ENCODE measurements at places on chromosomes 16 and 17.

- DNase-seq, result peak; percentile 62
Measured at GRCh38 chr16:81863630-81864352, 84.7 kb downstream of the PLCG2 start.

GRCh38 chr16:84548971-84549844 is 44.7 kb upstream of the MEAK7 start:
- DNase-seq, result no peak

DNA sequence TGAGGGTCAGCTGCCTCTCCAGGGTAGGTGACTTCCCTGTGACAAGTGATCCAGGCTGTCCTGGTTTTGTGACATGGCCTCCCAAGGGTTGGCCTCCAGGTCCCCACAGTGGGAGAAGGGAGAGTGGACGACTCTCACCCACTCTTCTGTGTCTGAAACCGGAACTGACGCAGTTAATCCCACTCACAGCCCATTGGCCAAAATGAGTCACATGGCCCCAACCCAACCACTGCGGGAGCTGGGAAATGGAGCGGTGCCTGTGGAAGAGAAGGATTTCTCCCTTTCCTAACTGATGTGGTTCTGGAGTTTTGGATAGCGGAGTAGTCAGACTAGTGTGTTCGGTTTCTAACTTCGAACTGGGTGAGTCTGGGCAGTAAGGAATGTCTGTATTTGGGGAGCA is 79.4 kb downstream of the ABCC6 start:
- no peak for DNase-seq

DNA sequence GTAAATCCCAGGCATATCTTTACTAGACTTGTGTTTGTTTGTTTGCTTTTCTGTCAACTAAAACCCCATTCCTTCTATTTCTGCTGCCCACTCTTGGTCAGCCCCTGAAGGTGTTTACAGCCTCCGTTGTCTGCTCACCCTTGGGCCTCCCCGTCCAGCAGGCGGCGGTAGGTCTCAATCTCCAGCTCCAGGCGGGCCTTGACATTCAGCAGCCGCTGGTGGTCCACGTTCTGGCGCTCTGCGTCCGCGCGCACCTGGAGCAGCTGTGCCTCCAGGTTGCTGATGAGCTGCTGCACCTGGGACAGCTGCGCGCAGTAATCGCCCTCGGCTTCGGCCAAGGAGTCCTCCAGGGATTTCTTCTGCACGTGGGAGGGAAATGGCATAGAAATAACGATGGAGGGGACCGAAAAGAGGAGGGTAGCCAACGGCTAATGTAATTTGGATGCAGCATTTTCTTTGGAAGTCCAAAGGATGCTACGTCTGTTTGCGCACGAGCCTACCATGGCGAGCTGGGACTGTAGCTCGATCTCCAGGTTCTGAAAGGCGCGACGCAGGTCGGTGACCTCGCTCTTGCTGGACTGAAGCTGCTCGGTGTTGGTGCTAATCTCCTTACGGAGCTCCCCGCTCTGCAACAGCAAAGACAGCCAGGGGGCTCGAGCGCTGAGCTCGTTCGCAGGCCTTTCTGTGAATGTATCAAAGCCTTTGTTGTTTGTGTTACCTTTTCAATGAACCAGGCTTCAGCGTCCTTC is 3.9 kb downstream of the KRT12 start:
- DNase-seq, result no peak

DNA sequence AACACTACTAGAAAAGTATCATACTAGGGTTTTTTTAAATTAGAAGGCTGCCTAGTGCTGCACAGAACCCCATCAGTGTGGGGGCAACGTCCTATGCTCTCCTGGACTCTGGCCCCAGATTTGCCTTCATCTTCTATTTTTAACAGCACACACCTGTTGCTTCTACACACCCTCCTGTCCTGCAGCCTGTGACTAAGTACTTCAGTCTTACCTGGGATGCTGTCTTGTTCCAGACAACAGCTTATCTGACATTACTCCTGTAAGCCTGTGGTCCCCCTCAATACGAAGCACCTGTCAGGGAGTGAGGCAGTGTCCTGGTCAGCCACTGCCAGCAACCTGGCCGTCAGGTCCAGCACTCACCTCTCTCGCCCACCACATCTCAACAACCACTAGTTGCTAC is 247.6 kb upstream of the PSMD7 start:
- DNase-seq, result no peak

GRCh38 chr16:12120217-12120981 is 143.9 kb downstream of the SNX29 start:
- DNase-seq, result peak; percentile 20

DNA sequence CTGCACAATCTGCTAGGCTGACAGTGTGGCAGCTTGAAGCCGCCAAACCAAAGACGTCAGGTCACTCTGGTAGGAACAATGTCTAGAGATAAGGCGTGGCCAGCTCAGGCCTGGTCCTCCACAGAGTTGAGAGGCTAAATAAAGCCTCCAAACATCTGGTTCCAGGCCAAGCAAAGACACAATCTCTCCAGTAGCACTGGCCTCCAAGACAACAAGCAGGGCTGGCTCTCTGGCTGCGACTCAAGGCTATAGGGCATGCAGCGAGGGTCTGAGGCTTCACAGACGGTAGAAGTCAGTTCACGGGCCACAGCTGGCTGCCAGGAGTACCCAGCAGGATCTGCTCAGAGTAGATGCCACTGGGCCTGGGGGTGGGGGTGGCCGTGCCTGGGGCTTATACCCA is 75.6 kb downstream of the ABR start:
- no peak for DNase-seq

DNA sequence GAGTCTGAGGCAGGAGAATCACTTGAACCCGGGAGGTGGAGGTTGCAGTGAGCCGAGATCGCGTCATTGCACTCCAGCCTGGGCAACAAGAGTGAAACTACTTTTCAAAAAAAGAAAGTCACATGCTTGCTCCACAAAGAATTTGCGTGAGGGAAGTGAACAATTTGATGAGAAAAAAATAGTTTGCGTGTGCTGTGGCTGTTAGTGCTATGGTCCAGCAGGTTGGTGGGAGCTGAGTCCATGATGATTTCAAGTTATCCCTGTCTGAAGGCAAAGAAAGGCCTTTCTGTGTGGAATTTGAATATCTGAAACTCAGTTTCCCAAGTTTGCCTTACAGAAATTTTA is 21.0 kb downstream of the PRCD start:
- no peak for DNase-seq

DNA sequence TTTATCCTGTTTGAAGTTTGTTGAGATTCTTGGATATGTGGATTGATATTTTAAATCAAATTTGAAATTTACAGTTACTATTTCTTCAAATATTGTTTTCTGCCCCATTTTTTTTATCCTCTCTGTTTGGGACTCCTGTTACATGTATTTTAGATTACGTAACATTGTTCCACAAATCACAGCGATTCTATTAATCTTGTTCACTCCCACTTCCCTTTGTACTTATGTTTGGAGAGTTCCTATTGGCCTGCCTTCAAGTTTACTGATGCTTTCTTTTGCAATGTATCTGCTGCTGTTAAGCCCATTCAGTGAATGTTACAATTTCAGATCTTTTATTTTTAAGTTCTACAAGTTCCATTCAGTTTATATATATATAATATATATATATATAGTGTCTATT is 288.3 kb upstream of the TNRC6C start:
- DNase-seq, result no peak

- DNase-seq, result peak; percentile 81
Measured at GRCh38 chr17:40647624-40648383, at the start of gene SMARCE1. TSS of gene SMARCE1 (minus strand) at chr17:40647818. CDS start at chr17:40645802, 2,016 bp downstream.

- DNase-seq, result no peak
Measured at GRCh38 chr16:2804728-2805127, 6.5 kb downstream of the PRSS41 start.

- peak; percentile 61 for DNase-seq
Measured at GRCh38 chr16:68972720-68973119, 129.4 kb downstream of the TANGO6 start.

DNA sequence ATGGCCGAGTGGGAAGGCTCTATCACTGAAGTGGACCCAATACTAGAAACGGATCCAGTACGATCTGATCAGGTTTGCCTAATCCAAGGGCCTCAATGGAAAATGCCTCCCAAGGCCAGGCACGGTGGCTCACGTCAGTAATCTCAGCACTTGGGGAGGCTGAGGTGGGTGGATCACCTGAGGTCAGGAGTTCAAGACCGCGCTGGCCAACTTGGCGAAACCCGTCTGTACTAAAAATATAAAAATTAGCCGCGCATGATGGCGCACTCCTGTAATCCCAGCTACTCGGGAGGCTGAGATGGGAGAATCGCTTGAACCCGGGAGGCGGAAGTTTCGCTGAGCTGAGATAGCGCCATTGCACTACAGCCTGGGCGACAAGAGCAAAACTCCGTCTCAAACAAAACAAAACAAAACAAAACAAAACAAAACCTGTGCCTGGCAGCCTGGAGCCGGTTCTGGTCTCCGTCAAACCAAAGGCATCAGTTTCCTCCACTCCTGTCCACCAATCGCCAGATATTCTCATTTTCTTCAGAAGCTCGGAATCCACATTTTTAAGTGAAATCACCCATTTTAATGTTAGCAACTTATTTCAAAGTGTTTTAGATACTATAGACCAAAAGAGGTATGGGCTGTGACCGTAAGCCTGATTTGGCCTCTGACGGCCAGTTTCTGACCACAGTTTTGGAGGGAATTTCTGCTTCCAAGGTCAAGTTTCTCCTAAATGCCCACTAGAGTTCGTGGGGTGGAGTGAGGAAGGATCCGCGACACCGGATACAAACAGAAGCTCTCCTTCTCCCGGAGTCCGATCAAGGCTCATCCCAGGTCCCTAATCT is 664 bp downstream of the NQO1 start:
- DNase-seq, result no peak

- DNase-seq, result no peak
Measured at GRCh38 chr17:17566896-17567513, 24.5 kb downstream of the PEMT start.

- no peak for DNase-seq
Measured at GRCh38 chr17:40779181-40779909, 3.0 kb downstream of the KRT27 start.

GRCh38 chr16:57358527-57359095 is at the start of gene CCL22:
TSS of gene CCL22 (plus strand) at chr16:57358783. CDS start at chr16:57358817, 34 bp downstream.
- no peak for DNase-seq

DNA sequence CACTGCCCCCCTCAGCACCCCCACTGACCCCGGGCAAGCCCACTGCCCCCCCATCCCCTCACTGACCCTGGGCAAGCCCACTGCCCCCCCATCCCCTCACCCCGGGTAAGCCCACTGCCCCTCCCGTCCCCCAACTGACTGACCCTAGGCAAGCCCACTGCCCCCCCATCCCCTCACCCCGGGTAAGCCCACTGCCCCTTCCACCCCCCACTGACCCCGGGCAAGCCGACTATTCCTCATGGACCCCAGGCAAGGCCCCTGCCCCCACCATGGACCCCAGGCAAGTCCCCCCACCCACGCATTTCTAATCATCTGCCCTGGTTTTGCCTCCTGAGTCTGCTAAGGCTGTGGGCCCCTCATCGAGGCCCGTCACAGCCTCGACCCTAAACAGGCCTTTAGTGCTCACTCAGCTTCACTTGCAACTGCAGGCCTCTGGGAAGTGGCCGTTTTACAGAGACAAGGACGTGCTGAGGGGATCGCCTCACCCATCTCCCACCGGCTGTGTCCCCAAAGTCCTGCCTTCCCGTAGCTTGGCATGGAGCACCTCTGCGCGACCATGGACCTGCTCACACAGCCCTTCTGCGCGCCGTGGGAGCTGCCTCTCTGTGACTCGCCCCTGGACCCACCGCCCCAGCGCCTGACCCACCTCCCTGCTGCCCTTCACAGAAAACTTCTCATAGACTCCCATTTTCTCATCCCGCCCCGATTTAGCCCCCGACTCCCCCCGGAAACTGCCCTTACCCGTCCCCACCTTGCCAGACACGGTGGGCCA is 3.6 kb downstream of the VPS9D1 start:
- no peak for DNase-seq

DNA sequence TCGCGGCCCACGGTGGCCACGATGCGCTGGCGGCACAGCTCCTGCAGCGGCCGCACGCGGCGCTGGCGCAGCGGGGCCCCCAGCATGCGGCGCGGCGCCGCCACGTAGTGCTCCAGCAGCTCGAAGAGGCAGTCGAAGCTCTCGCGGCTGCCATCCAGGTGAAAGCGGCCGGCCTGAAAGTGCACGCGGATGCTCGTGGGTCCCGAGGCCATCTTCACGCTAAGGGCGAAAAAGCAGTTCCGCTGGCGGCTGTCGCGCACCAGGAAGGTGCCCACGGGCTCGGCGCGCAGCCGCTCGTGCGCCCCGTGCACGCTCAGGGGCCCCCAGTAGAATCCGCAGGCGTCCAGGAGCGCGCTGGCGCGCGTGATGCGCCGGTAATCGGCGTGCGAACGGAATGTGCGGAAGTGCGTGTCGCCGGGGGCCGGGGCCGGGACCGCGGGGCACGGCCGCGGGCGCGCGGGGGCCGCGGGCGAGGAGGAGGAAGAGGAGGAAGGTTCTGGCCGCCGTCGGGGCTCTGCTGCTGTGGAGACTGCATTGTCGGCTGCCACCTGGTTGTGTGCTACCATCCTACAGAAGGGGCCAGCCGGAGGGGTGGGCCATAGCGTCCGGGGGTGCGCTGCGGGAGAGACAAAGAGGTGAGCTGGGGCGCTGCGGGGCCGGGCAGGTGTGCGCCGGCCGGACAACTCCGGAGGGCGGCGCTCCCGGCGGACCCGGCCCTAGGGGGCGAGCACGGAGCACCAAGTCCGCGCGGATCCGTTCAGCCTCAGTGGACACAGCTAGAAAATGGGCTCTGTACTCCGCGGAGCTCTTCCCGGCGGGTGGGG is 879 bp downstream of the SOCS1 start:
- peak; percentile 70 for DNase-seq

- peak; percentile 31 for DNase-seq
Measured at GRCh38 chr17:77802811-77803220, 155.7 kb upstream of the TNRC6C start.

- no peak for DNase-seq
Measured at GRCh38 chr17:5138616-5139457, 23.0 kb downstream of the USP6 start.

- DNase-seq, result no peak
Measured at GRCh38 chr16:53814801-53815200, 110.8 kb downstream of the FTO start.

GRCh38 chr16:4115209-4115948 is 863 bp downstream of the ADCY9 start:
- peak; percentile 76 for DNase-seq

GRCh38 chr16:75566758-75567255 is 628 bp downstream of the GABARAPL2 start:
- DNase-seq, result no peak

DNA sequence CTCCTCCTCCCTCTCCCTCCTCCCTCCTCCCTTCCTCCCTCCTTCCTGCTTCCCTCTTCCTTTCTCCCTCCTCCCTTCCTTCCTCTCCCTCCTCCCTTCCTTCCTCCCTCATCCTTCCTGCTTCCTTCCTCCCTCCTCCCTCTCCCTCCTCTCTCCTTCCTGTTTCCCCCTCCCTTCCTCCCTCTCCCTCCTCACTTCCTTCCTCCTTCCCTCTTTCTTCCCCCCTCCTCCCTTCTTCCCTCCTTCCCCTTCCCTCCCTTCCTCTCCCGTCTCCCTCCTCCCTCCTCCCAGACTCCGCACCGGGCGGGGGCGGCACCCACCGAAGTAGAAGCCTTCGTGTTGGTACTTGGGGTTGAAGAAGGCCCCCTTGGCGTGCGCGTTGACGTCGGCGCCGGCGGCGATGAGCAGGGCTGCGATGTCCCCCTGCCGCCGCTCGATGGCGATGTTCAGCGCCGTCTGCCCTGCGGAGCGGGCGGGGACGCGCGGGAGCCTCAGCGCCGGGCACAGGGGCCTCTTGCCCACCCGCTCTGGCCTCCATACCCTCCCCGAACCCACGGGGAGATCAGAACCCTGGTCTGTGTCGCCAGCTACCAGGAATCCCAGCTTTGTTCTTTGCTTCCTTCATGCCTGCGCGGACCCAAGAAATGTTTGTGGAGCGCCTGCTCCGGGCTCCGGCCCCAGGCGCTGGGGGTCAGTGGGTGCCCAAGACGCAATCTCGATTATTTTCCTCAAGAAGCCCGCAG is 22.2 kb downstream of the TRPV3 start:
- DNase-seq, result no peak

GRCh38 chr16:52547834-52548215 is 882 bp upstream of the TOX3 start:
- no peak for DNase-seq
